ENCODE measurements at places on chromosomes 11 and 22. TPM values are rescaled to one million over a fixed set of nuclear protein-coding genes. Genes with fewer than 3 reads are reported as not detected.

OR51I1 gene
- total RNA-seq = not detected

TBX1 gene
- 15.4 TPM for total RNA-seq

ALDH3B1 gene
- 95.9 TPM for total RNA-seq

SCARF2 gene
- total RNA-seq = 24.0 TPM

FBLN1 gene
- total RNA-seq = 272 TPM

CFAP300 gene
- total RNA-seq = 2.3 TPM
